ENCODE measurements at places on chromosomes 11 and 22. TPM values are rescaled to one million over a fixed set of nuclear protein-coding genes. Genes with fewer than 3 reads are reported as not detected.

The OR52A1 gene
- total RNA-seq, result not detected

GRCh38 chr11:85810521-85810870 lies 445 bp downstream of the SYTL2 start:
- peaks cover 26% of the 10 kb centered on the region for H3K4me1 ChIP-seq
- no peaks in the 10 kb centered on the region for H3K27me3 ChIP-seq
- no peaks in the 10 kb centered on the region for H3K36me3 ChIP-seq
- no peak for DNase-seq
- H3K27ac ChIP-seq, result peak overlapping the region; percentile 72

DNA sequence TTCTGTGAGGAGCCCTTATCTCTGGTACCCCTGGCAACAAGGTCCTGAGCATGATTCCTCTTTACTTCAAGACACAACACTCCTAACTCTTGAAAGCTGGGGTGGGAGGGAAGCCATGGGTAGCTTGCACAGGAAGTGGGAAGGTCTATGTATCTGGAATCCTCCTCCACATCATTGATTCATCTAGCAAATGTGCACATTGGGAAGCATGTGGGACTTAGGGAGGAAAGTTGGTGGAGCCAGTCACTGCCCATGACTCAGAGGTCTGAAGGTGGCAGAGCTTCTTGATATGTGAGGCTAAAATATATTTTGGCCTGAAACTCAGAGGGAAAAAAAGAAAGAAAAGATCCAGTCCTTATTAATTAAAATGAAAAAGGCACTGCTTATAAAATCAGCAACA lies 1000.9 kb downstream of the DLG2 start:
- no peaks in the 10 kb centered on the region for H3K4me1 ChIP-seq
- no peak overlapping the region for H3K4me3 ChIP-seq
- H3K27me3 ChIP-seq, result no peaks in the 10 kb centered on the region
- H3K36me3 ChIP-seq, result no peaks in the 10 kb centered on the region
- no peak overlapping the region for H3K27ac ChIP-seq
- DNase-seq, result no peak

- no peaks in the 10 kb centered on the region for H3K27me3 ChIP-seq
- no peaks in the 10 kb centered on the region for H3K36me3 ChIP-seq
- no peak overlapping the region for H3K27ac ChIP-seq
- no peak overlapping the region for H3K4me3 ChIP-seq
These were observed 435.3 kb downstream of the SOX6 start for GRCh38 chr11:15920856-15921629.

GRCh38 chr11:99960536-99960935 lies 726.6 kb upstream of the ARHGAP42 start:
- no peak for DNase-seq
- no peak overlapping the region for H3K27ac ChIP-seq
- no peak overlapping the region for H3K4me3 ChIP-seq
- H3K4me1 ChIP-seq, result no peaks in the 10 kb centered on the region

GRCh38 chr11:64230171-64230984 lies at the start of gene DNAJC4:
Gene DNAJC4, plus strand, starts transcription at chr11:64230548. Its CDS starts 307 bp downstream, at chr11:64230855.
- no peaks in the 10 kb centered on the region for H3K27me3 ChIP-seq
- peak; percentile 95 for DNase-seq
- peak within 1 kb of the TSS; percentile 76 for H3K4me3 ChIP-seq
- peak within 1 kb of the TSS; percentile 85 for H3K27ac ChIP-seq
- H3K36me3 ChIP-seq, result peaks cover 1% of the 10 kb centered on the region

GRCh38 chr11:86313793-86314192 lies 11.8 kb downstream of the HIKESHI start:
- no peaks in the 10 kb centered on the region for H3K27me3 ChIP-seq
- H3K4me1 ChIP-seq, result peaks cover 6% of the 10 kb centered on the region
- H3K36me3 ChIP-seq, result peaks cover 68% of the 10 kb centered on the region
- H3K4me3 ChIP-seq, result no peak overlapping the region

GRCh38 chr11:107116358-107116757 lies 98.1 kb upstream of the GUCY1A2 start:
- no peaks in the 10 kb centered on the region for H3K4me1 ChIP-seq
- H3K36me3 ChIP-seq, result no peaks in the 10 kb centered on the region
- DNase-seq, result no peak
- H3K27ac ChIP-seq, result no peak overlapping the region
- H3K27me3 ChIP-seq, result no peaks in the 10 kb centered on the region

- no peaks in the 10 kb centered on the region for H3K27me3 ChIP-seq
- peaks cover 7% of the 10 kb centered on the region for H3K36me3 ChIP-seq
- H3K27ac ChIP-seq, result peak overlapping the region; percentile 88
- peak; percentile 50 for DNase-seq
These were observed 14.8 kb downstream of the SGSM3 start for GRCh38 chr22:40385036-40385782.

The DEFB131B gene
- total RNA-seq, result not detected

The CYTH4 gene
- total RNA-seq, result 97.8 TPM

DNA sequence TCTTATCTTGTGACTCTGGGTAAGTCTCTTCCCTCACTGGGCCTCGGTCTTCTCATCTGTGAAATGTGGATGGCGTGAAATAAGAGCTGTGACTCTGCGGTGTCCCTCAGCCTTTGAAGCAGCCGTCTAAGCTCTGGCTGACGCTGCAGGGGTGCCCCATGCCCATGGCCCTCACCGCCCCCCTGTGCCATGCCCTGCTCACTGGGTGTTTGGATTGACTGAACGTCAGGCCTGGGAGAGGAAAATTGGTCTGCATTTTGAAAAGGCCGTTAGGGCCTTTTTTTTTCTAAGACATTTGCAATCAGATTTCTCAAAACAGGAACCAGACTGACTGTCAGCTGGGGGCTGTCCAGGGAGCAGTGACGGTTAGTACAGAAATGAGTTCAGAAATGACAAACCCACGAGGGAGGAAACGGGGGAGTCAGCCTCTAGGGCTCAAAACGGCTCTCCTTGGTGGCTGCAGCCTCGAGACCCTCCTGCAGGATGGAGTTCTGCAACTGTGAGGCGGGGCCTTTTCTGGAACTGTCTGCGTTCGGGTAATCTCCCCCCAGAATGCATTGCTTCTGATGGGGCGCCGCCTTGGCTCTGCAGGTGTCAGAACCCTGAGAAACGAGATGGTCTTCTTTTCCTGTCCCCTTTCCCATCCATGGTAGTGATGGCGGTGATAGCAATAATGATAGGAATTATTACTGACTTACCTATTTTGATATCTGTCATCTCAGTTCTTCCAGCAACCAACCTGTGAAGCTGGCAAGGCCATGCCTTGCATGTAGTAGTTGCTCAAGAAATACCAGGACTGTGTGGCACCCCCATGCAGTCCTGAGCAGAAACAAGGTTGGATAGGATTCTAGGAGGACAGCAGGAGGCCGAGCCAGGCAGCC lies 2.0 kb downstream of the GRK2 start:
- peaks cover 76% of the 10 kb centered on the region for H3K4me1 ChIP-seq

DNA sequence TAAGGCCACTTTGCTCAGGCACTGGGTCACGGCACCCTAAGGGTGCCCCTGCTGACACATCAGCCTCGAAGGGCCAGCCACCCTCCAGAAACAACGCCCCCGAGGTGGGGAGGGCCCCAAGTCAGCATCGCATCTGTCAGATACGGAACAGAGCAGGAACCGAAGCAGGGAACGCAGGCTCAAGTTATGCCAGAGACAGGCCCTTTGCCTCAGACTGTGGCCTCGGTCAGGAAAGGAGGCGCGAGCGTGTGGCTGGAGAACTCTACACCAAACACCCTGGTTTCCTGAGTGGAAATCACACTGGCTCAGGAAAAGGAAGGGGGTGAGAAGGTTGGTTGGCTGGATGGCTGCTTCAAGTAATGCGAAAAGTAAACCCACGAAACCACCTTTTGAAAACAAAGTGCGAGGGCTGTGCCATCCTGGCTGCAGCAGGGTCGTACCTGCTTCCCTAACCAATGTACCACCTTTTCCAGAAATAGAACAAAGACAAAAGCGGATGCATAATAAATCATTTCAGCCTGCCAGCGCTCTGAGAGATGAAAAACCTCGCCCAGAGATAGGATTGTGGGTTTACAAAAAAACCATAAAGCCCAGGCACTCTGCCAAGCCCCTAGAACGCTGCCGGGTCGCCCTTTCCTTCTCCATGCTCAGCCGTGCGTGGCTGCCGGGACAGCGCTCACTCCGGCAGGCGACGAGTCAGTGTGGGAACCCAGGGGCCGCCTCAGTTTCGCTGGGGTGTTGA lies 38.6 kb downstream of the TRMU start:
- H3K4me3 ChIP-seq, result no peak overlapping the region
- H3K36me3 ChIP-seq, result peaks cover 2% of the 10 kb centered on the region
- no peak overlapping the region for H3K27ac ChIP-seq
- no peak for DNase-seq
- peaks cover 9% of the 10 kb centered on the region for H3K27me3 ChIP-seq
- H3K4me1 ChIP-seq, result peaks cover 23% of the 10 kb centered on the region

The CHID1 gene
- 46.8 TPM for total RNA-seq

DNA sequence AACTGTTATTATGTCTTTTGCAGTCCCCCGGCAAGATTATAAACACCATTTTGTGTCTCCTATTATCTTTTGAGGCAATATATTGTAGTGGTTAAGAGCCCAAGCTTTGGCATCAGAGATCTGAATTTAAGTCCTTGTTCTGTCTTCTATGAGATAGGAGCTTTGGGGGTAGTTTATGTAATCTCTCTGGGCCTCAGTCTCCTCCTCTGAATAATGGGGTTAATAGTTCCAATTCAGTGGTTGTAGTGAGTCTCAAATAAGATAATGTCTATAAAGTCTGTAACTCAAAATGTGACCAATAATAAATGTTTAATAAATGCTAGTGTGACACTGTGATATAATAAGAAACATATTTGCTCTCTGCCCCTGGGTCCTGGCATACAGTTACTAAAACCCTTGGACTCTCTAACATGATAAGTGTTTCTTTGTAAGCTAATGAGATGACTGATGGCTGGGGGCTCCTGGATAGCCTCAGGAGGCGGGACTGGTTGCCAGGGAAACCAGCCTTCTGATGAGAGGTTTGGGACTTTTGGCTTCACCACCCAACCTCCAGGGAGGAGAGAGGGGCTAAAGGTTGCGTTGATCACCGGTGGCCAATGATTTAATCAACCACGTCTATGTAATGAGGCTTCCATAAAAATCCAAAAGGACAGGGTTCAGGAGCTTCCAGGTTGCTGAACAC lies 183.4 kb upstream of the MTMR2 start:
- H3K27me3 ChIP-seq, result no peaks in the 10 kb centered on the region
- H3K4me1 ChIP-seq, result peaks cover 8% of the 10 kb centered on the region
- no peak overlapping the region for H3K27ac ChIP-seq

DNA sequence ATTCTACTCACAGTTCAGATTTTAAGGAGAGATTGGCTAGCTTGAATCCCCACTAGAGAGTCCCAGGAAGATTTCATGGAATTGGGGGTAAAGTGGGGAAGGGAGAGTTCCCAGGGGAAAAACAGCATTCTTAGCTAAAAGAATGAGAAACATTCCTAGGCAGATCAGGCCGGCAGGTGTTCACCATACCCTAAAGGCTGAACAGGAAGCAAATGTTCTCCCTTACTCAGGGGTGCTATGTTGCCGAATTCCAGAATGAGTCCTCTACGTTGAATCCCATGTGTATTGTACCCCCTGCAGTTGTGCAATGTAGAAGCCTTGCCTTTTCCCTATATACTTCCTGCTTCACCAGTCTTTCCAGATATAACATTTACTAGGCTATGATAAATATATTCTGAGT lies 135.2 kb upstream of the NCAM1 start:
- H3K27ac ChIP-seq, result no peak overlapping the region
- no peaks in the 10 kb centered on the region for H3K36me3 ChIP-seq
- H3K4me1 ChIP-seq, result no peaks in the 10 kb centered on the region
- peaks cover 12% of the 10 kb centered on the region for H3K27me3 ChIP-seq
- no peak overlapping the region for H3K4me3 ChIP-seq
- DNase-seq, result no peak

DNA sequence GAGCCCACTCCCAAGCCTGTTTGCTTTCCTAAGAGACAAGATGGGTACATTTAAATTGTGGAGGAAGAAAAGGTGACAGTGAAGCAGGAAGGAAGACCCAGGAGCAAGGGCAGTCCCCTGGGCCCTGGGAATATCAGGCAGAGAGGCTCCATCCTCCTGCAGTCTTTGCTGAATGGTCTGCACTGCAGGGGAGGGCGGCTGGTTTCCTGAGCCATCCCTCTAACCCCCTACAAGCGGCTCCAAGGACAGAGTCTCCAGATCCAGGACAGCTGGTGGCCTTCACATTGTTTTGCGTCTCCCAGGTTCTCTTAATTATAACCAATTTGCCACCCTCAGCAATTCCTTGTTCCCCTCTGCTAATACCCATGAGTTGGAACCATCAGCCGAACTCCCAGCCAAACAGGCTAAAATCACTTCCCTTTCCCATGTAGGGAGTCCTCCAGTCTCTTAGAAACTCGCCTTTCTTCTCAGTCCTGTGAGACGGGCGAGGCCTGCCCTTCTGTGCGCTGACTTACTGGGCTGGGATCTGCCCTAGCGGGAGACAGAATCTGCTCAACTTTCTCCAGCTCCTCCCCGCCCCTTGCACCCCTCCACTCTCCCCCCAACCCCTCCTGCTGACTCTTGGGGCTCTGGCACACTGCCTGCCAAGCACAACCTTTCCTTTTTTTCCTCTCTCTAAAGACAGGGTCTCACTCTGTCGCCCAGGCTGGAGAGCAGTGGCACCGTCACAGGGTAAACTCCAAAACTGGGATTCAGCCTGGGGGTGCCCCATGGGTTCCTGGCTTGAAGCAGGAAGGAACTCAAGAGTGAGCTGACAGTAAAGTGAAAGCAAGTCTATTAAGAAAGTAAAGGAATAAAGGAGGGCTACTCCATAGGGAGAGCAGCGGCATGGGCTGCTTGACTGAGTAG lies 53.4 kb upstream of the EMID1 start:
- no peak overlapping the region for H3K4me3 ChIP-seq
- DNase-seq, result no peak
- H3K27ac ChIP-seq, result no peak overlapping the region

The P2RX6 gene
- 0.42 TPM for total RNA-seq

Data from activated CD8-positive, alpha-beta memory T cell treated with anti-CD3 and anti-CD28 coated beads, Interleukin-2, amount 10 ng/mL, durations not matched to agents 7 days and 5 days (primary cell).